ENCODE measurements at places on chromosomes 1 and 21.
A peak's percentile ranks its signal among the peaks of the same experiment; 100 is the strongest.

- no peak for DNase-seq
Measured at GRCh38 chr1:11924334-11925195, 1.7 kb downstream of the KIAA2013 start.

- DNase-seq = no peak
Measured at GRCh38 chr1:212228591-212229119, 56.6 kb upstream of the PPP2R5A start.

- no peak for DNase-seq
Measured at GRCh38 chr1:222047366-222047765, 305.5 kb upstream of the DUSP10 start.

- no peak for DNase-seq
Measured at GRCh38 chr1:25875154-25875855, at the start of gene PAQR7. Gene PAQR7, minus strand, starts transcription at chr1:25875708. Its CDS starts 11,869 bp downstream, at chr1:25863839.

- no peak for DNase-seq
Measured at GRCh38 chr1:226942392-226942791, 2.3 kb downstream of the COQ8A start.

GRCh38 chr1:157008502-157008901 is 37.0 kb downstream of the ARHGEF11 start:
- DNase-seq = no peak

DNA sequence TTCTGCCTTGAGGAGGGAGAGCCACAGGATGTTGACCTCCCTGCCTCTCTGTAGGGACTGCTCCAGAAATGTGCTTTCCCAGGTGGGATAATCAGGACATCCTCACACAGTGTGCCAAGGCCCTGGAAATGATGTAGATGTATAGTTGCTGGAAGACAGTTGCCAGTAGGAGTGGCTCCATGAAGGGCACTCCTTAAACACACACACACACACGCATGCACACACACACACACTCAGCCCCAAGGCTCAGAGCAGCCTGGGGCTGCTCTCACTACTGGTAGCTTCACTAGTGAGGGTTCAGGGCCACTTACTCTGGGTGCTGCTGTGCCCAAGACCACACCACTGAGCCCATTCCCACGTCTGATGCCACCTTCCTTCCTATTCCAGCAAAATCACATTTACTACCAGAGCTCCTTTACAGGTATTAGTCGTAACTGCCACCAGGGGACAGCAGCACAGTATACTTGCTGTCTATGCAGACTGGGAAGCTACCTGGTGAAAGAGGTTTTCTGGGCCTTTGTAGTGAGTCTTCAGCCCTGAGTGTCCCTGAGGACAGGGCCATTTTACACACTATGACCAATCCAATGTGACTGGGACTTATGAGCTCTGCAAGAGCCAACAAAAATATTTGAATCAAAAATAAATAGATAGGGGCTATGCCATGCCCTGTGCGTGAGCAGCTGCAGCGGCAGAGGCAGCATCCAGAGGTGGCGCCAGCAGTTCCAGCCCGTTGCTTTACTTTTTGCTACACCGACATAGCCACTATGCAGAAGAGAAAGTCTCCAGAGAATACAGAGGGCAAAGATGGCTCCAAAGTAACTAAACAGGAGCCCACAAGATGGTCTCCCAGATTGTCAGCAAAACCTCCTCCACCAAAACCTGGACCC is 15.0 kb downstream of the CRNN start:
- DNase-seq = peak; percentile 63

GRCh38 chr1:61782771-61783170 is 40.5 kb downstream of the PATJ start:
- no peak for DNase-seq
